Heart right ventricle (tissue), 16 donors: ENCODE measurements at places on chromosomes 7 and 10. TPM values are rescaled to one million over a fixed set of nuclear protein-coding genes. Genes with fewer than 3 reads are reported as not detected.
A peak's percentile ranks its signal among the peaks of the same experiment; 100 is the strongest.

GRCh38 chr7:4189131-4189570, 492.9 kb upstream of the FOXK1 start:
- H3K27me3 ChIP-seq = no peaks in the 10 kb centered on the region
- peak overlapping the region; percentile 27 for H3K27ac ChIP-seq
- H3K36me3 ChIP-seq = no peaks in the 10 kb centered on the region

GRCh38 chr10:89869180-89869579, 167.8 kb downstream of the KIF20B start:
- H3K4me1 ChIP-seq = no peaks in the 10 kb centered on the region
- H3K27me3 ChIP-seq = no peaks in the 10 kb centered on the region

DNA sequence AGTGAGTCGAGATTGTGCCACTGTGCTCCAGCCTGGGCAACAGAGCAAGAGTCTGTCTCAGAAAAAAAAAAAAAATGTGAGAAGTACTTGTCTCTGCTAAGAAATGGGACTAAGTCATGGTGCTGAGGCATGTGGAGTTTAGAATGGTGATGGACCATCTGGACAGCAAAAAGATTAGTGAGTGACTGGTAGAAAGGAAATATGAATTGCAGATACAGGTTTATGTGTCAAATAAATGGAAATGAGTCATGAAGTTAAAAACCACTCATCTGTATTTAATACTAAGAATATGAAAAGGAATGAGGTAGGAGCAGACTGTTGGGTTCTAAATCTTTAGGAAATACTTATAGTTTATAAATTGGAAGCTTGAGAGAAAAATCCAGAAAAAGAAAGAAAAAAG, 625.7 kb upstream of the ANKRD30A start:
- no peak overlapping the region for H3K4me3 ChIP-seq
- H3K4me1 ChIP-seq = no peaks in the 10 kb centered on the region
- no peak overlapping the region for H3K27ac ChIP-seq
- DNase-seq = no peak

GRCh38 chr7:123864012-123864411, 19.0 kb downstream of the HYAL4 start:
- no peaks in the 10 kb centered on the region for H3K27me3 ChIP-seq
- no peak overlapping the region for H3K4me3 ChIP-seq
- H3K4me1 ChIP-seq = peaks cover 10% of the 10 kb centered on the region
- no peak for DNase-seq
- no peaks in the 10 kb centered on the region for H3K36me3 ChIP-seq
- H3K27ac ChIP-seq = no peak overlapping the region

- peaks cover under 1% of the 10 kb centered on the region for H3K4me1 ChIP-seq
- no peak for DNase-seq
- no peaks in the 10 kb centered on the region for H3K36me3 ChIP-seq
Observed at GRCh38 chr10:79547973-79548372, 12.2 kb downstream of the SFTPA2 start.

GRCh38 chr10:29807163-29807806, 172.5 kb upstream of the SVIL start:
- no peak overlapping the region for H3K27ac ChIP-seq
- H3K27me3 ChIP-seq = no peaks in the 10 kb centered on the region

- H3K36me3 ChIP-seq = no peaks in the 10 kb centered on the region
- DNase-seq = peak; percentile 30
- no peaks in the 10 kb centered on the region for H3K27me3 ChIP-seq
- no peak overlapping the region for H3K4me3 ChIP-seq
- H3K4me1 ChIP-seq = peaks cover 32% of the 10 kb centered on the region
- H3K27ac ChIP-seq = no peak overlapping the region
Observed at GRCh38 chr7:27873981-27874957, 134.3 kb downstream of the TAX1BP1 start.

DNA sequence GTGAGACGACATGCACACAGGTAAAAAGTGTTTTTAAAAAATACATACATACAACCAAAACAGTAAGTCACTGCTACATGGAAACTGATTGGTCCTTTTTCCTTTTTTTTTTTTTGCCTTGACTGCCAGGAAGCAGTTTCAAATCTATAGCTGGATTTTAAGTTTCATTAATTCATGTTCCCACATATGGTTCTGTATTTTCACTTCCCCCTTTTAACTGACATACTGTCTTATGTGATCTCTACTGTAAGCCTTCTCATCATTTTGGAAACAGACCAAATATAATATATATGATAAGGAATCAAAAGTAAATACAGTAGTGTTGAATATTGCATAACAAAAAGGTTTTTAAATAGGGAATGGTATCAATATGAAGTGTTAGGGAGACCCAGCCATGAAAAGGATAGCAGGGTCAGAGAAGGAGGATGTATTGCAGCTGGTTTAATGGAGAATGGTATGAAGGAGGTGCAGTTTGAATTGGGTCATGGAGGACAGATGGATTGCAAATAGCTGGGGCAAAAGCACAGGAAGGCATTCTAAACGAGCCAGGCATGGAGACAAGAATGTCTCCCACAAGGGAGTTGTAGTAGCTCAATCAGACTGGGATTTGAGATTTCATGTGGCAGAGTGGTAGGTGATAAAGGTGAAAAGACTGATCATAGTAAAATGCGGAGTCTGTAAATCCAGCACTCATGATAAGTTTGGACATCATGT, 5.4 kb downstream of the CAV1 start:
- no peak for DNase-seq
- H3K36me3 ChIP-seq = peaks cover 50% of the 10 kb centered on the region
- peaks cover 80% of the 10 kb centered on the region for H3K4me1 ChIP-seq
- H3K4me3 ChIP-seq = peak overlapping the region; percentile 70
- H3K27me3 ChIP-seq = no peaks in the 10 kb centered on the region

- H3K4me1 ChIP-seq = no peaks in the 10 kb centered on the region
- no peaks in the 10 kb centered on the region for H3K36me3 ChIP-seq
- DNase-seq = no peak
- H3K27ac ChIP-seq = no peak overlapping the region
- H3K27me3 ChIP-seq = no peaks in the 10 kb centered on the region
Observed at GRCh38 chr7:84100866-84101265, 93.7 kb downstream of the SEMA3A start.

- no peaks in the 10 kb centered on the region for H3K36me3 ChIP-seq
- DNase-seq = no peak
- H3K27ac ChIP-seq = no peak overlapping the region
- no peak overlapping the region for H3K4me3 ChIP-seq
- peaks cover 6% of the 10 kb centered on the region for H3K4me1 ChIP-seq
- H3K27me3 ChIP-seq = no peaks in the 10 kb centered on the region
Observed at GRCh38 chr7:149289262-149289661, 27.3 kb downstream of the ZNF783 start.

- no peaks in the 10 kb centered on the region for H3K36me3 ChIP-seq
- no peaks in the 10 kb centered on the region for H3K27me3 ChIP-seq
- no peak overlapping the region for H3K27ac ChIP-seq
- peaks cover 28% of the 10 kb centered on the region for H3K4me1 ChIP-seq
Observed at GRCh38 chr7:152424348-152425108, 11.3 kb downstream of the KMT2C start.

- H3K4me1 ChIP-seq = no peaks in the 10 kb centered on the region
- peaks cover 76% of the 10 kb centered on the region for H3K36me3 ChIP-seq
Observed at GRCh38 chr10:114845978-114846693, 24.6 kb downstream of the FHIP2A start.

DNA sequence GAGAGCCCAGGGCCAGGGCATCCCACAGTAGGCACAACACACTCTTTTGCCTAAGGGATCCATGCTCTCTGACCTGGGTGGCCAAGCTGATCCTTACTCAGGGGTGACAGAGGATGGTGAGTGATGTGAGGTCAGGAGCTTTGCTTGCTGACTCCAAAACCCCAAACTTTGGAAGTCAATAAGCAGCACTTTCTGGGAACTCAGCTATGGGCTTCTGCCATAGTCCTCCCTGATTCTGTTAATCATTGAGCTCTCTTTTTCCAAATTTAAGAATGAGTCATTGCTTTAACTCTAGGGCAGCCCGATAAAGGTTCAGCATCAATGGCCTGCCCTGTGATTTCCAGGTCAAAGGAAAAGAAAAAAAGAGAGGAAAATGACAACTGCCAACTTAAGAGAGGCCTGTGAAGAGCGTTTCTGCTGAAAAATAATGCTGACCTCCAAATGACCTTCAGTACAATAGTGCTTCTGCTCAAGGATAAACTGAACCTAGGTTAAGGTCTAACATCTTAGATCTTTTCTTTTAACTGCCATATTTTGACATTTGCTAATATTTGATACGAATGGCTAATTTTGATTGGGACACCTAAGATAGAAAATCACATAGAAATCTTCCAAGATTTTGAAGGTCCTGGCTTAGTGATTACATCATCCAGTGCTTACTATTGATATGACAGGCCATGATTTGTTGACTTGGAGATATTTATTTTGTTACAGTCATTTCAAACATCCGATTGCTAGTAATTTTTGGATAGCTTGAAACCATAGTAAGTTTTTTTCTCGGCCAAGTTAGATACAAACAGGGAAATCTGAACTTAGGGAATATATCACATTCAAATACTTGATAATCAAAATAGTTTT, 20.8 kb upstream of the RELN start:
- H3K27me3 ChIP-seq = no peaks in the 10 kb centered on the region
- no peaks in the 10 kb centered on the region for H3K36me3 ChIP-seq
- no peaks in the 10 kb centered on the region for H3K4me1 ChIP-seq
- no peak for DNase-seq
- H3K27ac ChIP-seq = no peak overlapping the region
- no peak overlapping the region for H3K4me3 ChIP-seq

- no peak overlapping the region for H3K27ac ChIP-seq
- H3K4me1 ChIP-seq = no peaks in the 10 kb centered on the region
- no peaks in the 10 kb centered on the region for H3K36me3 ChIP-seq
- H3K4me3 ChIP-seq = no peak overlapping the region
- no peak for DNase-seq
- H3K27me3 ChIP-seq = no peaks in the 10 kb centered on the region
Observed at GRCh38 chr7:158031867-158032308, 555.7 kb downstream of the PTPRN2 start.

GRCh38 chr7:10940704-10941355, 32.8 kb upstream of the PHF14 start:
- H3K4me3 ChIP-seq = peak overlapping the region; percentile 80
- peaks cover 23% of the 10 kb centered on the region for H3K36me3 ChIP-seq
- no peaks in the 10 kb centered on the region for H3K27me3 ChIP-seq
- peaks cover 32% of the 10 kb centered on the region for H3K4me1 ChIP-seq

- H3K27me3 ChIP-seq = no peaks in the 10 kb centered on the region
- no peak for DNase-seq
- H3K4me3 ChIP-seq = no peak overlapping the region
- peaks cover 5% of the 10 kb centered on the region for H3K36me3 ChIP-seq
- no peaks in the 10 kb centered on the region for H3K4me1 ChIP-seq
Observed at GRCh38 chr7:24716480-24717246, 40.6 kb downstream of the GSDME start.

GRCh38 chr7:83149466-83149865, 13.2 kb downstream of the PCLO start:
- H3K4me3 ChIP-seq = no peak overlapping the region
- DNase-seq = no peak
- no peaks in the 10 kb centered on the region for H3K27me3 ChIP-seq
- H3K27ac ChIP-seq = no peak overlapping the region
- no peaks in the 10 kb centered on the region for H3K4me1 ChIP-seq

GRCh38 chr7:46559194-46559832, 638.2 kb upstream of the IGFBP3 start:
- H3K27me3 ChIP-seq = no peaks in the 10 kb centered on the region
- no peak overlapping the region for H3K4me3 ChIP-seq

GRCh38 chr7:119943942-119944600, 328.9 kb upstream of the KCND2 start:
- no peaks in the 10 kb centered on the region for H3K36me3 ChIP-seq
- no peak overlapping the region for H3K27ac ChIP-seq
- no peaks in the 10 kb centered on the region for H3K4me1 ChIP-seq
- H3K4me3 ChIP-seq = no peak overlapping the region
- DNase-seq = no peak

DNA sequence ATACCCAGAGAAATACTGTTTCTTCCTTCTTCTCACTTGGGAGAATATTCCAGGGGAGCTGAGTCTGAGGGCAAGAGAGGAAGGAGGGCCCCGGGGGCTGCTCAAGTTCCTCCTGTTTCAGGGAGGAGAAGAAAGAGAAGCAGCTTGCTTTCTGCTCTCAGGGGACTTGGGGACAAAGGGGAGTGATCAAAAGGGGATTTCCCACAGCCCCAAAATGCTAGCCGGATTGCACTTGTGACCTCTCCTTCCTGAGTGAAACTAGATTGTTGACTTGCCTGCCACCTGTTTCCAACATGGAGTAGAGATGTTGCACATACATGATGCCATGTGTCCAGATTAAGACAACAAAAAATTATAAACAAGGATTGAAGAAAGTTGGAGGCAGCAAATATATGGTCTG, 28.7 kb upstream of the PDCD4 start:
- H3K27me3 ChIP-seq = no peaks in the 10 kb centered on the region
- H3K27ac ChIP-seq = no peak overlapping the region
- DNase-seq = no peak
- H3K4me3 ChIP-seq = no peak overlapping the region

GRCh38 chr10:99555371-99555770, 22.6 kb downstream of the NKX2-3 start:
- DNase-seq = no peak

- no peaks in the 10 kb centered on the region for H3K4me1 ChIP-seq
- no peak for DNase-seq
- no peak overlapping the region for H3K27ac ChIP-seq
- H3K4me3 ChIP-seq = no peak overlapping the region
- H3K27me3 ChIP-seq = no peaks in the 10 kb centered on the region
Observed at GRCh38 chr10:26550774-26551526, 112.8 kb downstream of the APBB1IP start.

DNA sequence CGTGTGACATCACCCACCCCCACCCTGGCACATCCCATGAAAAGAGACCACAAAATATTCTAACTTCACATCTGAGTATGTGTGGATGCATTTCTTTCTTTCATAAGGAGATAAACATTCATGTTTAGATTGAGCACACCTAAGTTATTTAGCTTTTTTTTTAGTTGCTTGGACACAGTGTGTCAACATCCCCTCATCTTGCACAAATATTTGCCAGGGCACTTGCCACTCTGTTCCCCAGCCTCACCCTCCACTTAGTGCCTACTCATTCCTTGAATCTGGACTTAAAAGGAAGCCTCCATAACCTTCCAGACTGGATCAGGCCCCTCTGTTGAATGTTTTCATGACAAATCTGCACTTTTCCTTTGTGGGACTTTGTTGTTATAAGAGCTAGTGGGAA, 338.9 kb upstream of the IGFBP3 start:
- DNase-seq = no peak
- no peaks in the 10 kb centered on the region for H3K4me1 ChIP-seq
- H3K4me3 ChIP-seq = no peak overlapping the region
- no peaks in the 10 kb centered on the region for H3K27me3 ChIP-seq
- no peak overlapping the region for H3K27ac ChIP-seq

CLEC5A gene
- 0.88 TPM for polyA plus RNA-seq

TECTB gene
- not detected for polyA plus RNA-seq

ADCY1 gene
- 0.80 TPM for polyA plus RNA-seq

SUN3 gene
- not detected for polyA plus RNA-seq

VGF gene
- polyA plus RNA-seq = 0.17 TPM

ARMH3 gene
- polyA plus RNA-seq = 34.8 TPM

CASP7 gene
- polyA plus RNA-seq = 12.2 TPM

STEAP1B gene
- 0.32 TPM for polyA plus RNA-seq

GSAP gene
- 1.7 TPM for polyA plus RNA-seq

WNT16 gene
- polyA plus RNA-seq = not detected

CPXM2 gene
- polyA plus RNA-seq = 2.0 TPM

GRB10 gene
- 22.5 TPM for polyA plus RNA-seq

SHTN1 gene
- polyA plus RNA-seq = 3.0 TPM
